PC-9 (cell line): ENCODE measurements at places on chromosomes 4 and X.

DNA sequence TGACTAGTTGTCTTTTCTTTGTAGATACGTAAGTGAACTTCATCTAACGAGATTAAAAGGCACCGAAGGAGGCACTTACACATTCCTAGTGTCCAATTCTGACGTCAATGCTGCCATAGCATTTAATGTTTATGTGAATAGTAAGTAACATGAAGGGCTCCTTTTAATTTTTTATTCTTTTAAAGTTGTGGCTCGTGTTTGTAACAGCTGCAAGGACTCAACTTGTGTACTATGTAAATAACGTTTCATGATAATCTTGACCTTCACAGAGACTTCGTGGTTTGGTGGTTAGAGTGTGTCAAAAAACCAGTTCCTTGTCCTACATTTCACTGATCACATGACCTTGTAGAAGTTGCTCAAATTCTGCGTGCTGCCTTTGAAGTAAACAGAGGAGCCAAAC, 51.6 kb downstream of the KIT start:
- no peak overlapping the region for H3K4me3 ChIP-seq
- H3K36me3 ChIP-seq = no peaks in the 10 kb centered on the region
- no peak overlapping the region for H3K27ac ChIP-seq
- no peak for DNase-seq
- H3K27me3 ChIP-seq = no peaks in the 10 kb centered on the region

DNA sequence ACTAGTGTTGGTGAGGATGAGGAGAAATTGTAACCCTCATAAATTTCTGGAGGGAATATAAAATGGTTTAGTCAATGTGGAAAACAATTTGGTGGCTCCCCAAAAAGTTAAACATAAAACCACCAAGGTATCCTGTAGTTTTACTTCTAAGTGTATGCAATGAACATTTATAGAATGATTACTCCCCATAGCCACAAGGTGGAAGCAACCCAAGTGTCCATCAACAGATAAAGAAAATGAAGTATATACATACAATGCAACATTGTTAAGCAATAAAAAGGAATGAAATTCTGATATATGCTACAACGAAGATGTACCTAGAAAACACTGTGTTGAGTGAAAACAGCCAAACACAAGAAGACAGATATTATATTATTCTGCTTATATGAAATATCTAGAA, 569.1 kb upstream of the GRID2 start:
- no peaks in the 10 kb centered on the region for H3K36me3 ChIP-seq
- H3K27ac ChIP-seq = no peak overlapping the region
- H3K27me3 ChIP-seq = no peaks in the 10 kb centered on the region
- no peaks in the 10 kb centered on the region for H3K4me1 ChIP-seq
- H3K4me3 ChIP-seq = no peak overlapping the region
- no peak for DNase-seq

DNA sequence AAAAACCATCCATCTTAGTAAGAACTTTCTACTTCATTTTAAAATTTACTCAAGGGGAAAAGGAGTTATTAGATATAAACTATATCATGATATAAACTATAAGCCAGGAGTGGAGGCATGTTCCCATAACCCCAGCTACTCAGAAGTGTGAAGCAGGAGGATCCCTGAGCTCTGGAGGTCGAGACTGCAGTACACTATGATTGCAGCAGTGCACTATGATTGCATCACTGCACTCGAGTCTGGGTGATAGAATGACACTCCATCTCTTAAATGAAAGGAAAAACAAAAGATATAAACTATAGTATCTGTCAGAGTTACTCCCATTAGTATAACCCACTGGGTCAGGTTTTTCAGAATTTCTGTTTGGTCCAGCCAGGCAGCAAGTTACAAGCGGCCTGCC, 47.6 kb downstream of the RPS3A start:
- H3K4me1 ChIP-seq = no peaks in the 10 kb centered on the region
- H3K27ac ChIP-seq = no peak overlapping the region
- DNase-seq = no peak
- no peaks in the 10 kb centered on the region for H3K36me3 ChIP-seq

GRCh38 chrX:143378851-143379250, 138.4 kb downstream of the SPANXN3 start:
- no peak overlapping the region for H3K27ac ChIP-seq
- no peaks in the 10 kb centered on the region for H3K27me3 ChIP-seq
- no peaks in the 10 kb centered on the region for H3K36me3 ChIP-seq
- DNase-seq = no peak
